A172 (cell line): ENCODE measurements at places on chromosomes 1 and 21.

DNA sequence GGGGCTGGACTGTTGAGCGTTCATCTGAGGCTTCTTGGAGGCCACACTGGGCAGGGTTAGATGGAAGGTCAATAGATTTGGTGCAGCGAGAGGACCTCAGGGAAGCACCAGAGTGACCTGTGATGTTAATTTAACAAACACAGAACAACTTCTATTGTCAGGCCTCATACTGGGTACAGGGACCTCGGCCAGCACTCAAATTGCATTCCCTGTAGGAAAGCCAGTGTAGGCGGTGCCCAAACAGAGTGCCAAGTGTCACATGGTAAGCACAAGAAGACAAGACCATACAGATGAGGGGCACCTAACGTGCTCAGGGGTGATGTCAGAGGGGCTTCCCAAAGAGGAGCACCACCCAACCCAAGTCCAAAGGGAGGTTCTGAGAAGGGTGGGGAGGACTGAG, 1.3 kb downstream of the TMEM269 start:
- DNase-seq: no peak

DNA sequence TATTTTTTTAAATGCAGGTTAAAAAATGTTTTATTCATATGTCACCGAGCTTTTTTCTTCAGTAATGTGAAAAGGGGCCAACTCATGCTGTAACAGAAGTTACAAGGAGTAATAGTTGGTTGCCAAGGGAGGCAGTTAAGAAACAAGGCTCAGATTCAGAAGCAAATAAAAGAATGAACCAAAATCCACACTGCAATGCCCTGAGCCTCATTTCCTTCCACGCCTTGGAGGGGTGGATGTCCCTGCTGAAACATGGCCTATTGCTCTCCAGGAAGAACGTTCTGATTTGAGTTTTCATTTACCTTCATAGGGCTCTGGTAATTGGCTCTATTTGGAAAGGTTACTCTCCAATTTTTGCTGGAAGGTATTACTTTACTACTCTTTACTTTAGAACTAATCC, 24.4 kb downstream of the ALG14 start:
- no peak for DNase-seq

DNA sequence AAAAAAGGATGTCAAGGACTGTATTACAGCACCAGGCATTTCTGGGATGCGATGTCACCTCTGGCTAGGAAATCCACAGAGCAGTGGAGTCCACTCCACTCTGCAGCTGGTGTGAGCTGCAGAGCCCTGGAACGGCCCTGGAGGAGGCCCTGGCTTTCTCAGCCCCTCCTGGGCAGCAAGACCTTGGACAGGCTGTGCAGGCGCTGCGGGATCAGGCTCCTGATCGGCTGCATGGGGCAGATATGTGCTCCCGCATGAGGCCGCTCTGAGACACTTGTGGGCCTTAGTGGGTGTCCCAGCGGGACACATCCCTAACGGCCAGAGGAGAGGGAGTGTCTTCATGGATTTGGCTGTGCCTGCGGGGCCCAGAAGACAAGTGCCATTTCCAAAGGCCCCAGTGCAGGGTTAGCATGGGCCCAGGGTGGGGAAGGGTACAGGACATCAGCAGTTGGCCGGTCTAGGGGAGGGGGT, 6.2 kb downstream of the DNMT3L start:
- DNase-seq: peak; percentile 41

GRCh38 chr1:90220496-90220895, 225.6 kb downstream of the ZNF326 start:
- DNase-seq: no peak

DNA sequence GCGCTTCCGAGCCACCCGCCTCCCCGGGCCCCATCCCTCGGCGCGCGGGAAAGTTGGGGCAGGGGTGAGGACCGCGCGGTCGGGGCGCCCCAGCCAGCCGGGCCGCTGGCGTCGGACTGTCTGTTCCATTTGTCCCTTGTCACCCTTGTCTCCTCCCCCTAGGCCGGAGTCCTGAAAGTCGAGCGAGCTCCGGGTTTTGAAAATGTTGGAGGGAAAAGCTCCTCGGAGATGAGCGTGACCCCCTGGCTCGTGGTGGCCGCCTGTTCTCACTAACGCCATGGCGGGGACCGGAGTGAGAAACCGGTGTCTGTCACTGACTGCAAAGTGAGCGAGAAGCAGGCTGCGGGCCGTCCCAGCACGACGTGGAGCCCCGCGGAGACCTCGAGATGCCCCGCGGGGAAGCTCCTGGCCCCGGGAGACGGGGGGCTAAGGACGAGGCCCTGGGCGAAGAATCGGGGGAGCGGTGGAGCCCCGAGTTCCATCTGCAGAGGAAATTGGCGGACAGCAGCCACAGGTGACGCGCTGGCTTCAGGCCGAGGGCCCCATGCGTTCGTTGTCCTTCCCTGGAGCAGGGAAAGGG, 491 bp downstream of the PER3 start:
- DNase-seq: no peak

- DNase-seq: no peak
Observed at GRCh38 chr1:2496087-2496622, 20.1 kb downstream of the PLCH2 start.

- DNase-seq: no peak
Observed at GRCh38 chr1:222394224-222394623, 153.7 kb downstream of the HHIPL2 start.

DNA sequence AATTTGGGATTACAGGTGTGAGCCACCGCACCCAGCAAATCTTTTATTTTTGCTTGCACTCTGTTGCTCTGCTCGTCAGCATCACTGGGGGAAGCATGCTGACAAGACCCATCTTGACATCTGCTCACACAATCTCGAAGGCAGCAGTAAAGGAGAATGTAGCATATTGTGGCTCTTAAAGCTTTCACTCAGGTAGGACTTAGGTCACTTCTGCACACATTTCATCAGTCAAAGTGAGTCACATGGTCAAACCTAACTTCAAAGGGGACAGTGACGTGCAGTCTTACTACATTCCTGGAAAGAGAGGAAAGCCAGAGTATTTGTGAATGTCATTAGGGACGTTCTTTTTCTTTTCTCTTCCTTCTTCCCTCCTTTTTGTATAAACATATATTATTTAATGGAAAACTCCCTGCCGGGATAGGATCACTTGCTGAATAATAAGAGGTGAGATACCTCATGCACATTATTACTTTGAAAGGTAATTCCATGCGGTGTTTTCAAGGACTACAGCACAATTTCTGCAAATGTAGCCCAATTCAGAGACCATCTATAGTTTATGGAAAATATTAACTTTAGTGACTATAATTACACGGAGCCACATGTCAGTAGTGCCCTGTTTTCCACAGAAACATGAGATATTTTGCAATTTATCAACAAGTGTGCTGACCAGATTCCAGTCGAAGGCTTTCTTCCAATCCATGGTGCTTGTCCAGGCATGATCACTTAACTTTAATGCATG, 19.3 kb upstream of the ACBD6 start:
- DNase-seq: no peak

DNA sequence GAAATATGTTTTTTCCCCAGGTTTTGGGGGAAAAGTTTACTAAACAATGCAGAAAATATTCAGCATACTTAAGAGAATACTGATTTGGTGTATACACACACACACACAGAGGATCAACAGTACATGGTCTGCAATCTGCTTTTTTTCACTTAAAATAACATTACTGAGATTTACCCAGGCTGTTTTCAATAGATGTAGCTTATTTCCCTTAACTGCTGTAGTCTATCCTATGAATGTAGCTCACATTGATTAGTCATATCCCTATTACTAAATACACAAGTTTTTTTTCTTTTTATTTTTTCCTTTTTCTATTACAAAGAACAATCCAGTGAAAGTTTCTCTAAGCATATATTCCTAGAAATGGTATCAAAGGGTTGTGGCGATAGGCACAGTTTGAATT, 266.7 kb upstream of the GREM2 start:
- DNase-seq: no peak

DNA sequence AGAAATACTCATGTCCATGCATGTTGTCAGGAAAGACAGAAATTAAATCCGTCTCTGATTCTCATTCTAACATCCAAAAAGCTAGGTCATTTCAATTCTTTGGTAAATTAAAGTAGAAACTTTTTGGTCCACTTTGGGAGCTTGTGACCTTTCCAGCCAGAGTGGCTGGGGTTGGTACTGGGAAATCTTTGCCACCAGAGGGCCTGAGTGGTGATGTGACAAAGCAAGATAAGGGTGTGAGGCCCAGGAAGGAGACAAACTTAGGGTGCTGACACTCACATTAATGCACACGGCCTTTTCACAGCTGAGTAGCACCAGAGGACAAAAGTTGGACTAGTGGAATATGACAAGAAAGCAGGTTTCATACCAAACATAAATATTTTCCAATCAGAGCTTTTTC, 144.3 kb downstream of the DNM3 start:
- peak; percentile 15 for DNase-seq

DNA sequence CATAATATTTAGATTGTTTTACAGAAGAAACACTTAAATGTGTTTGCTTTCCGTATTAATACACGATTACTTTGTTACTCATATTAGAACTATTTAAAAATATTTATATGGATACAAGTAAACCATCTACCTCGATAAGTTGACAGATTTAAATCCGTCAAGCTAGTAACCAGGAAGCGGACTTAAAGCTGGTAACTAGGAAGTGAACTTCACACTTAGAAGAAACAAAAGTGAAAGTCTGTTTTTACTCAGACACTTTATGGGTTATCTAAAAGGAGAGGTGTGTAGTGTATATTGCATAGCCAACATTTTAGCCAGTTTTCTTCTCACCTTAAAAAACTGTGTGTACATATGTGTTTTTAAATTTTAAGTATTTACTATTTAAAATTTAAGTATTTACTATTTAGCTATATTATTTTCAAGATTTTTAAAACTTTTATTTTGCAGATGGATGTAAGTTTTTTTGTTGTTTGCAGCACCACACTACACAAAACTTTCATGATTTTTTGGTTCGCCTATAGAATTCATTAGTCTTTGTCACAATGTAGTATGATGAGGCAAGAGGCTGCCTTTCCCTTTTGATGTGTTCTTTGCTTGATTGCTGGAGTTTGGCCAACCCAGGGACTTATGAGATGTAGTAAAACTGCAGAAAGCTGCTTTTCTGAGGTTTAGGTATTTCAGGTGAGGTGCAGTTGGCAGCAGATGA, 2.7 kb downstream of the USP25 start:
- DNase-seq: peak; percentile 63

GRCh38 chr1:55211863-55212262, 3.3 kb downstream of the USP24 start:
- no peak for DNase-seq

DNA sequence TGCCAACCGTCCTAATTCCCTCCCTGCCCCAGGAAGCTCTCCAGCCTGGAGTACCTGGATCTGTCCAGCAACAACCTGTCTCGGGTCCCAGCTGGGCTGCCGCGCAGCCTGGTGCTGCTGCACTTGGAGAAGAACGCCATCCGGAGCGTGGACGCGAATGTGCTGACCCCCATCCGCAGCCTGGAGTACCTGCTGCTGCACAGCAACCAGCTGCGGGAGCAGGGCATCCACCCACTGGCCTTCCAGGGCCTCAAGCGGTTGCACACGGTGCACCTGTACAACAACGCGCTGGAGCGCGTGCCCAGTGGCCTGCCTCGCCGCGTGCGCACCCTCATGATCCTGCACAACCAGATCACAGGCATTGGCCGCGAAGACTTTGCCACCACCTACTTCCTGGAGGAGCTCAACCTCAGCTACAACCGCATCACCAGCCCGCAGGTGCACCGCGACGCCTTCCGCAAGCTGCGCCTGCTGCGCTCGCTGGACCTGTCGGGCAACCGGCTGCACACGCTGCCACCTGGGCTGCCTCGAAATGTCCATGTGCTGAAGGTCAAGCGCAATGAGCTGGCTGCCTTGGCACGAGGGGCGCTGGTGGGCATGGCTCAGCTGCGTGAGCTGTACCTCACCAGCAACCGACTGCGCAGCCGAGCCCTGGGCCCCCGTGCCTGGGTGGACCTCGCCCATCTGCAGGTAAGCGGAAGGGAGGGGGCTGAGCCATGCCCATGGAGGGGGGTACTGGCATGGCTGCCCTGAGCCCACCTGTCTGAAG, 16.5 kb downstream of the PODN start:
- no peak for DNase-seq

GRCh38 chr1:246782120-246782900, 58.1 kb downstream of the SCCPDH start:
- peak; percentile 69 for DNase-seq

- DNase-seq: peak; percentile 54
Observed at GRCh38 chr1:43796111-43796581, 88.8 kb downstream of the ST3GAL3 start.
